ENCODE measurements at places on chromosomes 1 and 21.

- DNase-seq = no peak
These were observed 111.4 kb downstream of the SIK1 start for GRCh38 chr21:43315244-43316137.

GRCh38 chr1:109770331-109771095, 6.8 kb upstream of the EPS8L3 start:
- no peak for DNase-seq

GRCh38 chr1:214363386-214363785, 82.4 kb downstream of the SMYD2 start:
- DNase-seq = no peak

DNA sequence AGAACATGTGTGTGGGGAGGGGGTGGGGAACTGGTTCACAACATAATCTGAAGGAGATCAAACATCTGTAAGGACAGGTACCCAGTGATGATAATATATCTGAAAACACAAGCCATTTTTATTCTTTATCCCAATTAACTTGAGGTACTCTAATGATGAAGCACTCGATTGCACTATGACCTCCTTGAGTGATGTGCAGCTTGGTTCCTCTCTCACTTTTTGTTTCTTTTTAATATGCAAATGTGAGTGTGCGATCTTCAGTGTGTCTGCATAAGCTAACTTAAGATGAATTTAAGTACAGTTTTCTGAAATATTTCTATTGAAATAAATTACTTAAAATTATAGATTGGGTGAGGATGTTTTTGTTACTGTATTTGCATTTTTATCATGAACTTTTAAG, 50.6 kb upstream of the ANGPTL1 start:
- no peak for DNase-seq

- DNase-seq = no peak
These were observed 19.5 kb downstream of the FAAH start for GRCh38 chr1:46413596-46413985.

DNA sequence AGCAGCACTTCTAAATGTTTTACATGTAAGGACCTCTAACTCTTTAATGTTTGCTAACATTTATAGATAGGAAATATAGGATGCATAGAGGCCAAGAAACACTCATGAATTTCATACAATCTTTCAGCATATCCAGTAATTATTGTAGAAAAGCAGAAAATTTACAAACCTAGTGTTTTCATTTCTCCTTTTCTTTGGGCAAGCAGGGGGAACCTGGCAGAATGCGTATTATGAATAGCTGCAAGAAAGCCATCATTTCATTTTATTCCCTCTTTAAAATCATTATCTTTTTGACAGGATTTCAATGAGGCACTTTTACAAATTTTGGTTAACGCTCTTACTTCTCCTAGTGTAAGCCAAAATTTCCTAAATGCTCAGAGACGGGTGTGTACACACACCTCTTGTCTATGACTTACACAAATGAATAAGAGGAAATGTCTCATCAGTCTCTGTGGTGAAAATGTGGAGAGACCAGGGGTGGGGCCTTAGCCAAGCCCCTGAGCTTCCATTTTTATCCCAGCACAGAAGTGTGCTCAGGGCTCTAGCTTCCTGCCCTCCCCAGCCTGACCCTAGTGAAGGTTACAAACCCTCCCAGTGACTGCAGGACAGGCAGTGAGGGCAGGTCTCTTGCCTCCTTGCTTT, 91.6 kb downstream of the LRRC8C start:
- no peak for DNase-seq

DNA sequence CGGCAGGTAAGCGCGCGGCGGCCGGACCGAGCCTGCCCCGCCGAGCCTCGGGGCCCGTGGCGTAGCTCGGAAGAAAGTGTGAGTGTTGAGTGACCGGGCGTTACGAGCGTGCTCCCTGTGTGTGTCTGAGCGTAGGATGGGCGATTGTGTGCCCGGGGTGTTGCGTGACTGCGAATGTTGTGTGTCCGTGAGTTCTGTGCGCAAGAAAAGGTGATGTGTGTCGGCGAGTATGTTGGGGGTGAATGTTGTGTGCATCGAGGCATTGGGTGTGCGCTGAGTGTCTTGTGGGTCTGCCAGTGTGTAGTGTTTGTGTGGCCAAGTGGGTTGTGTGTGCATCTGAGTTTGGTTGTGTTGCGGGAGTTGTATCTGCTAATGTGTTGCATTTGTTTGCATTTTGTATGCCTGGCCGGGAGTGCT, 398 bp downstream of the PTPRU start:
- DNase-seq = no peak

- no peak for DNase-seq
These were observed 256.4 kb downstream of the PRDM2 start for GRCh38 chr1:13956393-13956792.

- DNase-seq = peak; percentile 51
These were observed at the start of gene BRINP2 for GRCh38 chr1:177170756-177171535. BRINP2 (plus strand) TSS chr1:177170958; CDS start chr1:177229877, 58,919 bp downstream.

DNA sequence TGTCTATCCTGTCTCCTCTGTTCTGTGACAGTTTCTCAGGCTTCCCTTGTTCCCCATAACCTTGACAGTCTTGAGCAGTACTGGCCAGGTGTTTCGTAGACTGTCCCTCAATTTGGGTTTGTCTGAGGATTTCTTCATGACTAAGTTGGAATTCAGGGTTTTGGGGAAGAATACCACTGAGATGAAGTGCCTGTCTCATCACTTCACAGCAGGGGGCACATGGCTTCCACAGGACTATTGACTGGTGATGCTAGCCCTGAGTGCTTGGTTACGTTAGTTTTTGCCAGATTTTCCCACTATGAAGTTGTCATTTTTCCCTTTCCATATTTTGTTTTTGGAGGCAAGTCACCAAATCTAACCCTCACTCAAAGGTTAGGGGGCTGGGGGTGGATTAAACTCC, 45.7 kb downstream of the CDCP2 start:
- no peak for DNase-seq

DNA sequence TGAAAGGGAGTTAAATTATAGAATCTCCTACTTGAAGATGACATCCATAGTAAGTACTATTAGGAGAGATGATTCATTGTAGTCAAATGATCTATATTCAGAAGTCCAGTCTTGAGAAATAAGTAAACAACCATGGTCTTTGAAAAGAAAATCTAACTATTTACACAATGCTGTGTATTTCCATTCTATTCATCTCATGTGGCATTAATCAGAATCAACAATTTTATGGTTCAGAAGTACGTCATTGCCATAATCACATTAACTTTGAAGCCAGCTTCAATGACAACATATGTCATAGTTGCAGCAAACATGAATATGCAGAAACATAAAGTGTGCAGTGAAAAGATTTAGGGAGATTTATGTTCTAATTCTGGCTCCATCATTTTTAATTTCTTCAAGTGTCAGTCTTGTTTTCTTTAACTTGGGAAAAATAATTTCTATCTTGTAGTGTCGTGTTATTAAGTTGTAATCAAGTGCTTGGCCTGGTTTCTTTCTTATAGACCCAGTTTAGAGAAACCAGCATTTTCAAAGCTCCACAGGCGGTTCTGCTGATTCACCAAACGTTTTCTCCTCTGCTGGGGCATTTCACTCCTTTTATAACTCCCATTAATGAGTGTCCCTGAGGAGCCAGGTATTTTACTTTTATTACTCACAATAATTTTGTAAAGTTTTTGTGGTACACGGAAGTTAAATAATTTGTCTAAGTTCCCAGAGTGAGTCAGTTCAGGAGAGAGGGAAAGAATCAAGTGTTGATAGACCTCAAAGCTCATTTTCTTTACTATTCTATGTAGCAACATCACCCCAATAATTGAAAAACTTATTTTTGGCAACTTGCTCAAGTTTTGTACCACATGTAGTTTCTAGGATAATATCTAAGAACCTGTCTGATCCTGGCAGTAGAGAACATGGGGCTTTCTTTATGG, 35.9 kb upstream of the PTGS2 start:
- no peak for DNase-seq

- no peak for DNase-seq
These were observed 139.1 kb upstream of the ZNHIT6 start for GRCh38 chr1:85847356-85847755.

DNA sequence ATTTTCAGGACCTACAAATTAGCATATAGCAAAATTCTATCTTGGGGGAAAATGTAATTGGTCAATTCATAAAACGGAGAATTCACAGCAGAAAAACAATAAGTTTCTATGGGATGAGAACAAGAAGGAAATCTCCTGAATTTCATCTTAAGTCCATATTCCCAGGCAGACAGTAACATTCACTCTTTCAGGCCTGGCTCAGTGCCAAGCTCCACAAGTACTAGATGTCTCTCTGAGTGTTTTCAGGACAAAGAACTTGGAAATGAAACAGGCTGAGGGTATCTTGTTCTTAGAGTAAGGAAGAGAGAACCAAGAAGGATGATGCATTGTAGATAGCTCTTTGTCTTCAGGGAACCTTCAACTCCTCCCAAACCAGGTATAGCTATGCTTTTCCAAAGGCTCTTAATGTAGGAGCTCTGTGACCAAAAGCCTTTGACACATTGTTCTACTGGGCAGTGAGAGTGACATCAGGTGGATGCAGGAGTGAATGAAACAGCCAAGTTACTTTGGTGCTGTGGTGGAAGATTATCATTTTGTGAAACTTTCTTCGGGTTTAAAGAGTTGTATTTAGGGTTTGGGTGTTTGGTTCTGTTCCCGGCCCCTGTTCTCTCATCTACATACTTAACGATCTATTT, 298.3 kb downstream of the GPATCH2 start:
- DNase-seq = no peak

GRCh38 chr1:13766592-13767564, 66.9 kb downstream of the PRDM2 start:
- DNase-seq = no peak

DNA sequence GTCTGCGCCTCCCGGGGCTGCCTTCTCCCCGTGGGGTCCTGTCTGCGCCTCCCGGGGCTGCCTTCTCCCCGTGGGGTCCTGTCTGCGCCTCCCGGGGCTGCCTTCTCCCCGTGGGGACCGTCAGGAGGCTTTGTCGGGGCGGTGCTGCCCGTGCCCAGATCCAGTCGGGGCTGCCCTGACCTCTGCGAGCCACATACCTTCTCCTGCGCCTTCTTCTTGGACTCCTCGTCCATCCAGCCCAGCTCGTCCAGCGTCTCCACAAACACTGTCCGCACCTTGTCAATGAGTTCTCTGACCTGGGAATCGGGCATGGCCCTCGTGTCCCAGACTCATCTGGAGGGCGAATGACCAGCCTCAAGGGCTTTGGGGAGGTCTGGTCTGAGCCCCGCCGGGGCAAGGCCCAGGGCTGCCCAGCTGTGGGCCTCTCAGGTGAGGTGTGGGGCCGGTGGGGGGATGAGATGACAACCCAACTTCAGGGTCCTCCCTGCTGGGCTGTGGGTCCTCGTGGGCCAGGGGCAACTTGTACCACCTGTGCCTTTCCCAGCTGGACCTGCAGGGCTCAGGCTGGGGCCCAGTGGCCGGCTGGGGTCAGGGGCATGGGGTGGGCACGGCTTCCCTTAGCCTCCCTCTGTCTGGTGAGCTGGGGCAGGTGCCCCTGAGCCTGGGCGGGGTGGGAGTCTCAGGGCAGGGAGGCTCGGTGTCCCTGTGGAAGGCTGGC, 9.4 kb downstream of the PRXL2B start:
- no peak for DNase-seq

- no peak for DNase-seq
These were observed 144.1 kb upstream of the C8B start for GRCh38 chr1:57109883-57110282.

- DNase-seq = no peak
These were observed 35.3 kb upstream of the COL6A2 start for GRCh38 chr21:46062471-46063211.

DNA sequence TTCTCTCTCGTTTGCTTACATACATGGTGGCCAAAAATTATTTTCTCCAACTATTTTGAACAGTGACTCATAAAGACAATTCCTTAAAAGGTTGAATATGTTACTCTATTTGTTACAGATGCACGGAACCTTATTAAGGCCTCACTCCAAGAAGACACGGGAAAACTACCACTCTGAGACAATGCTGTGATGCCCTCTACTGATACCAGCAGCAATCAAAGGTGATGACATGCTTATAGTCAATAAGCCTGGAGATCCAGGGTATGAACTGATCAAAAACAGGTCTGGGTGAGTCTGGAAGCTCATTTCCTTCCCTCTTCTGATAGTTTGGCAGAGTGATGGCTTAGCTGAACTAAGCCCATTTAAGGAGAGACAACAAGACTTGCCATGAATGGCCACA, 563.0 kb downstream of the LRRIQ3 start:
- no peak for DNase-seq

- no peak for DNase-seq
These were observed 8.7 kb downstream of the TFF3 start for GRCh38 chr21:42306366-42307035.

GRCh38 chr1:113391649-113392271, 1.4 kb downstream of the MAGI3 start:
- no peak for DNase-seq

GRCh38 chr1:246647513-246647912, 76.7 kb upstream of the SCCPDH start:
- no peak for DNase-seq

DNA sequence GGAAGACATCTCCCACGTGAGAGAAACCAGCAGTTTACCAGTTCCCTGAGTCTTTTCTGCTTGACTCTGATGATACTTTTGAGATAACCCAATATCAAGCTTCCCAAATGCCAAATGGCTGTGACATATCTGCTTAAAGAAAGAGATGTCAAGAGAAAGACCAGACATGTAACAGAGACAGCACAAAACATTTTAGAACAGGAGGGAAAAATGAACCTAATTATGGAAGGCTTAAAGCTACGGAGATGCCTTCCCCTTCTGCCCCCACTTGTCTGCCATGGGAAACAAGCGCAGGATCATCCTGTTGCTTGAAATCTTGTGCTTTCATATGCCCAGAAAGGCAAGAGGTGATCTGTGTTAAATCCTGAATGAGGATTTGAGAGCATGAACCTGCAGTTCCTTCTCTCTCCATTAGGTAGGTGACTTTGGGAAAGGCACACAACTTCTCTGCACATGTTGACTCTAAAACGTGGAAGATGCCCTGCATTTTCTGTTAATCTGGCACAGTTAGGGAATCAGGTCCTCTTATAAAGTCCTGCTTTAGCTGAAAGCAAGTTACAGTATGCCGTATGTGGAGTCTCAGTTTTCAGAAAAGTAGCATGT, 46.7 kb upstream of the MTR start:
- no peak for DNase-seq

- no peak for DNase-seq
These were observed 392 bp downstream of the MRPL55 start for GRCh38 chr1:228108742-228109072.

DNA sequence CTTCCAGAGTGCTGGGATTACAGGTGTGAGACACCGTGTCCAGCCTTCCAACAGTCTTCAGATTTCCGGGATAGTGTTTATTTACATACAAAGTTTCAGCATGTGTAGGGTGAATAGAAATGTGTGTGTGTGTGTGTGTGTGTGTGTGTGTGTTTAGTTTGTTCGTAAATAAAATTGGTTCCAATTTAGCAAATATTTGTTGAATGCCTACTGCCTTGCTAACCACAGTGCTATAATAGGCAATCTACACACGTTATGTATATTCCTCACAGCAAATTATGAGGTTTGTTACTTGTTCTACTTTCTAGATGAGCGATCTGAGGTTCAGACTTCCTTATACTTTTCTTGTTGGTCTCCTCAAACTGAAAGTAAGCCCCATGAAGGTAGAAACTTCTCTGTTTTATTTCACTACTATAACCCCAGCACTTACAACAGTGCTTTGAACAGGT, 32.8 kb upstream of the EPS15 start:
- DNase-seq = no peak

All from NCI-H1694 (cell line).